Kidney epithelial cell (primary cell): ENCODE measurements at places on chromosomes 11 and 22.

DNA sequence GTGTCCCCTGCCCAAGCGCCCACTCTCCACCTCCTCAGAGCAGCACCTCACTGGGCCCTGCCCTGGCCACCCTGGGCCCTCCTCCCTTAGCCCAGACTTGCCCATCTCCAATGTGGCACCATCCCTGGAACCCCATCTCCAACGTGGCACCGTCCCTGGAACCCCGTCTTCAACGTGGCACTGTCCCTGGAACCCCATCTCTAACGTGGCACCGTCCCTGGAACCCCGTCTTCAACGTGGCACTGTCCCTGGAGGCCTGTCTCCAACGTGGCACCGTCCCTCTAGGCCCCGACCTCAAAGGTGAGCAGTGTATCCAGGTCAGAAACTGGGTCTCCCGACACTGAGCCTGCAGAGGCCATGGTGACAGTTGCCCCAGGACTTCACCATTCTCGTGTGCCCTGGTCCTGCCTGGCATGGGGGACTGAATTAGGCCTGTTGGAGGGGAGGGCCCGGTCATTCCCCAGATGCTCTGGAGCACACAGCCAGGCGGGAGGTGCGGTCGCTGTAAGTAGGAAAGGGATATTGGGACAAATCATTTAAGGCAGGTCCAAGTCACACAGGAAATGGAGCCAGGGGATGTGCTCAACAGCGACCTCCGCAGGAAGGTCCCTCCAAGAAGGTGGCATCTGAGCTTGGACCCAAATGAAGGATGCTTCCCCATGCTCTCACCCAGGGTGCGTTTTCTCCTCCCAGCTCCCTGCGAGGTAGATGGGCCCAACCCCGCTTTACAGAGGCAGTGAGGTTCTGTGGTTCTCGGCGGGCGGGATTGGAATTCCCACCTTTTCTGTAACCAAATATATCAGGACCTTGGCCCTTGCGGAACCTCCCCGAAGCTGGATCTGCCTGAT lies 2.4 kb upstream of the CTSD start:
- DNase-seq: no peak

DNA sequence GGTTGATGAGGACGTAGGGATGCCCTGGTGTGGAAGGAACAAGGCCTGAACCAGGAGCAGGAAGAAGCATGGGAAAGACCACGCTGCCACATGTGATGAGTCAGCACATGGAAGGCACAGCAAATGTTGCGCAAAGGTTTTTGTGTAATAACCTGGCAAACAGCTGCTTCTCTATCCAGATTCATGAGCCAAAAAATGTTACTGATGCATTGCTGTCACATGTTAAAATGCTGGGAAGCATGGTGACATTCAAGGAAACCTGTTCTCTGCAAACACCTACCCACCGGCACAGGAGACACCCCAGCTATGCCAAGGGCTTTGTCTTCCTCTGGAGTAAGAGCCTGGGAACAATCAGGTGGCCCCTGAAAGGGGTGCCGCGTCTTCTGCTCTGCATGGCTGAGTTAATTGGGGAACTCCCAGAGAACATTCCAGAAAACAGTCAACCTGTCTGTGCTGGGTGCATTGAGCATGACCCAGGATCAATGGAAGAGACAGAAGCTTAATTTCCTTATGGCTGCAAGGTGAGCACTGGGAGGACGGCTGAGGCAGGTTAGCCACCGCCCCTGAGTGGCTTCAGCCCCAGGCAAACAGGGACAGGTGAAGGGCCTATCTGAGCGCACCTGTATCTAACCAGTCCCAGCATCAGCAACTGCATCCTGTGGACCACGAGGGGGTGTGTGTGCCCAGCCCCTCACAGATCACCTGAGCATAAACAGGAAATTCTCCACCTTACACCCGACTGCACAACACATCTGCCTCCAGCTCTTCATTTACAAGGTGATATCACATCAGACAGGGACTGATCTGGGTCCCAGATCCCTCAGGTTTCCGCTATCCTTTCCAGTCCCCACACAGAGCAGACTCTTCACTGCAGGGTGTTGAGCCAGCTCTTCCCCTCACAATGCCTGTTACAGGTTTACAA lies 108.4 kb downstream of the GGTLC2 start:
- DNase-seq: no peak

- no peak for DNase-seq
Observed at GRCh38 chr11:117643606-117644300, 153.3 kb downstream of the DSCAML1 start.

GRCh38 chr11:10792385-10793068 lies 16.2 kb downstream of the EIF4G2 start:
- DNase-seq: peak; percentile 26

DNA sequence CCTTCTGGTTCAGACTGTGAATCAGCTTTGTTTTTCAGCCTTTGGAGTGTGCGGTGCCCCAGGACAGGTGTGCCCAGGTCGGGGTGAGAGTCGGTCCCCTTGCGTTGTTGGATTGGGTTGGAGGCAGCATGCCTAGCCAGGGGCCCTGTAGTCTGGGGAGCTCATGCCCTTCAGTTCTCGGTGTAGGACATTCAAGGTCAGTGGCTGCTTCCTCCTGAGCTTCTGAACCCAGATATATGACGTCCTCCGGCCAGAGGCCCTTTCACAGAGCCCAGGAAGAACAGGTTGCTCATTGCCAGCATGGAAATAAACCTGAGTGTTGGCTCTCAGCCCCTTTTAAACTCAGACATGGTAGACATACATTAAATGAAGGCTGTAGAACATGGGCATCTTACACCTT lies 2.7 kb downstream of the CSRP3 start:
- no peak for DNase-seq

DNA sequence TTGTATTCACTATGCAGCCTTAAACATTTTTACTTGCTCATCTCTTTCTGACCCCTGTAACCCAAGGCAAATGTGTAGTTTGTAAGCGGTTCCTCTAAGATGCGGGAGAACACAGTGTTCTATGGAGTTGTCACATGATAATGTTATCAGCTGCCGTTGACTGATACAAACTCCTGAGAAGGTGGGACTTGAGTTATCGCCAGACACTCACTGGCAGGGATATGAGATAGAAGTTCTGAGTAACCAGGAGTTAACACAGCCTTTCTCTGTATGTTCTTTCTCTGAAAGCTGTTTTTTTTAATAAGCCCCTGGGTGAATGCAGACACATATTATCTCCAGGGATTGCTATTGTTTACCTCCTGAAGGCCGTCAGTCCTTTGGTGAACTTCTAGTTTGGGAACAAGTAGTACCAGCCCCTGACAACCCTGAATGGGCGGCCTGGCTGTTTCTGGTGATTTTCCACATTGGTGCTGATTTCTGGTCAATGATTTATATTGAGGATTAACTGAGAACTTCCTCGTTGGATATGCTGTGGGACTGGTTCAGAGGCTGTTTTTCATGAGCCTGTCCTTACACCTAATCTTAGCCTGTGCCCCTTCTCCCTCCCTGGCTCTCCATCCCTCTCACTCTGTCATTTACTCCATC lies 155.3 kb upstream of the RASSF10 start:
- DNase-seq: no peak

DNA sequence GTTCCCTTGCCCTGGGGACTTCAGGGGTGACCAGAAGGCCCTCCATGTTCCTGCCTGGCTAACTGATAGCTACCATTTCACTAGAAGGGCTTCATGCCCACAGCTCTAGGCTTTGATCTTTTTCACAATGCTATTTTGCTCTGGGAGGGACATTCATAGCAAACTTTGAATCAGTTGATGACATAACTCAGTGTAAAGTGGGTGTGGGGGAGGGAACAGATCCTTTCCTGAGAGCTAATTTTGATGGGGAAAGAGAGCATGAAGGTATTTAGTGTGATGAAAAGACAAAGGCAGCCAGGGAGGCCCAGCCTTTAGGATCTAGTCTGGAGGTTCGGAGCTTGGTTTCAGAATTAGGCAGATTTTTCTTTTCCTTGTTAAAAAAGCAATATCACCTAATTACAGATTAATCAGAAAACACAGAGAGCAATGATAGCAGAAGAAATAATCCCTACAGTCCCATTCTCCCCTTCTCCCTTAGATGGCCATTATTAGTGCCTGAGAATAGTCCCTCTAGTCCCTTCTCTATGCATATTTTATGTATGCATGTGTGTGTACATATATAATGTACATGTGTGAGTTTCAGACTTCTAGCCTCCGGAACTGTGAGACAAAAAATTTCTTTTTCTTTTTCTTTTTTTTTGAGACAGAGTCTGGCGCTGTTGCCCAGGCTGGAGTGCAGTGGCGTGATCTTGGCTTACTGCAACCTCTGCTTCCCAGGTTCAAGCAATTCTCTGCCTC lies 46.9 kb downstream of the YWHAH start:
- DNase-seq: no peak

DNA sequence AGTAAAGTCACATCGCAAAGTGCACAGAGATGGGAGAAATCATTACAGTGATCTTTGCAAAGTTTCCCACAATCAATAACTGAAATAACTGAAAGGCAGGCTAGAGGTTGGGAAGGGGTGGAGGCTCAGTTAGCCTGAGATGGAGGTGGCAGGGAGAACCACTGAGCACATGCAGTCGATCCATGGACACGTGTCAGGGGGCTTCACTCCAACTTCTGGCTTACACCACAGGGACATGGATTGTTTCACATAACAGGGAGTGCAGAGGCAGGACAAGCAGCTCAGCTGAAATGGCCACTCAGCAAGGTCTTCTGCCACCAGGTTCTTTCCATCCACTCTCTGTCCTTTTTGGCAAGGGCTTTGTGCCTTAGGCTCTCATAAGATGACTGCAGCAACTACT lies 35.1 kb upstream of the MICAL2 start:
- DNase-seq: no peak

- DNase-seq: peak; percentile 70
Observed at GRCh38 chr11:75325713-75326438, 25.6 kb downstream of the ARRB1 start.
